Activated CD4-positive, alpha-beta memory T cell treated with anti-CD3 and anti-CD28 coated beads for 36 hours (primary cell): ENCODE measurements at places on chromosomes 4 and X. TPM values are rescaled to one million over a fixed set of nuclear protein-coding genes. Genes with fewer than 3 reads are reported as not detected.

MTCP1 gene
- total RNA-seq, result 19.2 TPM

- DNase-seq, result peak; percentile 44
Observed at GRCh38 chr4:20422398-20422797, 170.7 kb downstream of the SLIT2 start.

DNA sequence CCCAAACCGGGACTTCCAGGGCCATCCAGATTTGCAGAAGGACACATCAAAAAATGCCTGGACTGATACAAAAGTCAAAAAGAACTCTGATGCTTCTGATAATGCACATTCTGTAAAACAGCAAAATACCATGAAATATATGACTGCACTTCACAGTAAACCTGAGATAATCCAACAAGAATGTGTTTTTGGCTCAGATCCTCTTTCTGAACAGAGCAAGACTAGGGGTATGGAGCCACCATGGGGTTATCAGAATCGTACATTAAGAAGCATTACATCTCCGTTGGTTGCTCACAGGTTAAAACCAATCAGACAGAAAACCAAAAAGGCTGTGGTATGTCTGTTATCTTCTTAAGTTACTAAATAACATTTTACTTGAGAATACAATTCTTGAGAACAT, 9.2 kb downstream of the PLK4 start:
- DNase-seq, result no peak

DNA sequence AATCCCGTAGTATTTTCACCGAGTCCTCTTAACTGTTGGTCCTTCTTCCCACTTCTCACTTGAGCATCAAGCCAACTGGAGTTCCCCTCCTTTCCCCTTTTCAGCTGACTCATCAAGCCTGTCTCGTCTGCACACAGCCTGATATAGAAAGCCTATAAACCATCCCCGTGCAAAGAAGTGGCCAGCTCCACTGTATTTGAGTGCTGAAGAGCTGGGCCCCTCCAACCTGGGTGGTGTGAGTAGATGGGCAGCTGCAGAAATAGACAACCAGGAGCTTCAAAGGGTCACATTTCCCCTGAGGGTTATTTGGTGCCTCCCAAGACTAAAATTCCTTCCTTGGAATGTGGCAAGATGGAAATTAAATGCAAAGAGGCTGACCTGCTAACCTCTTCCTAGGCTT, 199.7 kb downstream of the HS6ST2 start:
- no peak for DNase-seq

DNA sequence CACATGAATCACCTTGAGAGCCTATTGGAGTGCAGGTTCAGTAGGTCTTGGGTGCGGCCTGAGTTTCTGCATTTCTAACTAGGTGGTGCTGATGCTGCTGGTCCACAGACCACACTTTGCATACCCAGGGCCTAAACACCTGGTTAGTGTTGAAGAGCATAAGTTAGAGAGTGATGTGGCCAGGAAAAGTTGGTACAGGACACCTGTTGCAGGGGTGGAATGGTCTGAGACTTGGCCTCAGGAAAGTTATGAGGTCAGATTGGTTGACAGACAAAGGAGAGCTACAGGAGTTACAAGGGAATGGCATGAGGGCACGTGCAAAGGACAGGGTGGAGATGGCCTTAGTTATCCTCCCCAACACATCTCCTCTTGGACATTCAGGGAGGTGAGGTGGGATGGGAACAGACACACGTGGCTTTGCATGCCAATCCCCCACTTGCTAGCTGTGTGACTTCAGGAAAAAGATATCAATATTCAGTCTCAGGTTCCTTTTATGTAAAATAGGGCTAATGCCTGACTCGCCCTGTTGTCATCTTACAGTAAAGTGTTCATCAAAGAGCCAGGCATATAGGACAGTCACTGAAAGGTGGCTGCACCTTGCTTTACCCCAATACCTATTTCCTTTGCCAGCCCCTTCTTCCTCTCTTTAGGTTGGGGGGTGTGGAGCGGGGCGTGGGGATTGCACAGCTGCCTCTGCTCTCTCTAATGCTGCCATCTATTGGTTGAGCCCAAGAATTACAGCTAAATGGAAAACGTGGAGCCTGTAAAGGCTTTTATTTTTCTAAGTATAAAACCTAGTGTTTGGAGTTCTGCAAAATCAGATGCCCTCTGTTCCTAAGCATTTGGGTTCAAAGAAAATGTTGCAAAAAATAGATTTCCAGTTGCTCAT, 47.5 kb downstream of the ATG4A start:
- DNase-seq, result no peak

TXK gene
- total RNA-seq, result 18.4 TPM

- no peak for DNase-seq
Observed at GRCh38 chr4:146582864-146583263, 55.8 kb upstream of the POU4F2 start.

DNA sequence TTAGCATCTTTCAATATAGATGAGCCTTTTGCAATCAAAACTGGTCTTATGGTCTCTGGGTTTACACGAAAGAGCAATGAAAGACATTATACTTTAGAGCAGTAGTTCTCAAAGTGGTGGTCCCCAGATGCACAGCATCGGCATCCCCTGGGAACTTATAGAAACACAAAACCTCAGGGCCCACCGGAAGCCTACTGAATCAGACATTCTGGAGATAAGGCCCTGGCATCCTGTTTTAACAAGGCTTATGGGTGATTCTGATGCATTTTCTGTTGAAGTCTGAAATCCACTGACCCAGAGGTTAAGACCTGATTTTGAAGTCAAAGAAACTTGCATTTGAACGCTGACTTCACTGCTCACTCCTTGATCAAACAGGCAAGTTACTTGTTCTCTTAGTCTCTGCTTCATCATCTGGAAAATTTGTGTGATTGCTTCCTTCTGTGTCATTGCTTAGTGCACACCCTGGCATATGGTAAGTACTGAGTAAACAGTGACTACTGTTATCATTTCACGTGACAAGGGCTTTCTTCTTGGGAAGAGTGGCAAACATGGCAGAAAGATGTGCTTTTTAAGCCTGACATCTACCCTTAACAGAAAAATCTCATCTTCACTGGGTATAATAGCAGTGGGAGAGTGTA, 14.5 kb downstream of the CHRNA9 start:
- DNase-seq, result no peak

DNA sequence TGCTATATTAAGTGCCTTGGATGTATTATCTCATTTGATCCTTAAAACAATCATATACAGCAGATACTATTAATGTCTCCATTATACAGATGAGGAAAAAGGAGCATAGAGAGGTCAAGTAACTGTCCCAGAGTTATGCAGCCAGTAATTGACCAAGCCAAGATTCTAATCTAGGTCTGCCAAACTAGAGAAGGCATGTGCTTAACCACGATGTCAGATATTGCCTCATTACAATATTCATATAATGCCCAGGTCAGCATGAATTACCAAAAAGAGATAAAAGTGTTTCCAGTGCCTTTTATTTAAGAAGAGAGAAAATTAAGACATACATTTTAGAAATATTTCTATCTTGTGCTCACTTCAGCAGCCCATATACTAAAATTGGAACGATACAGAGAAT, 7.1 kb downstream of the ARHGEF6 start:
- DNase-seq, result no peak

SPANXN4 gene
- not detected for total RNA-seq

- no peak for DNase-seq
Observed at GRCh38 chr4:66097218-66097617, 426.9 kb upstream of the EPHA5 start.
